ENCODE measurements at places on chromosomes 1 and 21.

DNA sequence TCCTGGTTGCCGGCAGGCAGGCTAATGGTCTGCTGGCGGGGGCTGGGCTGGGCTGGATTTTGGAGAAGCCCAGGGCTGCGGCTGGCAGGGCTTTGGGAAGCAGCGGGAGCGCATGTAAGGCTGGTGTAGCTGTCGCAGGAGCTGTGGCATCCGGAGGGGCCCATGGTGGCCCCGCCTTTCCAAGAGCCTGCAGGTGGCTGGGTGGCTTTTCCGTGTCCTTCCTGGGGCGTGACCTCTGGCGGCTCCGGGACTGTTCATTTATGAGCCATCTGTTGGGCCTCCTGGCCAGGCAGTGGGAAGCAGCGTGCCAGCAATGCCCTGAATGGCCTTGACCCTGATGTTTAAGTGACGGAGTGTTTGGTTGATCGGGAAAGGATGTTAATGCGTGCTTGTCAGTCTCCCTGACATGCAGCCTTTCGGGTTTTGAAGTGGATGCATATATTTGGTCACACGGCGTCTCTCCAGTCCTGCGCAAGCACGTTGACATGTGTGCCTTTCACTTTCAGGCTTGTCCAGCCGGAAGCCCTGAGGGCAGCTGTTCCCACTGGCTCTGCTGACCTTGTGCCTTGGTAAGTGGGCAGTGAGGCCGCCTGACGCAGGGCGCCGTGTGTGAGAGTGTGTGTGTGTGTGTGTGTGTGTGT is 38.5 kb downstream of the AGPAT3 start:
- DNase-seq = no peak

GRCh38 chr1:222754366-222755139 is 17.6 kb downstream of the FAM177B start:
- no peak for DNase-seq

DNA sequence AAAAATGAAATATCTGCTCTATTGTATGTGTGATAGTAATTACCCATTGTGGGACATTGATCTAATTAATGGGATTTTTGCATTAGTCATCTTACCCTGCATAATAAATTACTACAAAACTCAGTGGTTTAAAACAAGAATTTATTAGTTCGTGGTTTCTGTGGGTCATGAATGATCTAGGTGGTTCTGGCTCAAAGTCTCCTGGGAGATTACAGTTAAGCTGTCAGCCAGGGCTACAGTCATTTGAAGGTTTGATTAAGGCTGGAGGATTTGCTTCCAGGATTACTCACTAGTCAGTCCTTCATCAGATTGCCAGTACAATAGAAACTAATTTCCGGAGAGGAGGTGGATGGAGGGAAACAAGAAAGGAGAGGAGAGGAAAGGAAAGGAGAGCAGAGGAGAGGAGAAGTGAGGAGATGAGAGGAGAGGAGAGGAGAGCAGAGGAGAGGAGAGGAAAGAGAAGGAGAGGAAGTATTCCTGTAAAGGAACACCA is 60.4 kb upstream of the TNFSF4 start:
- DNase-seq = no peak

DNA sequence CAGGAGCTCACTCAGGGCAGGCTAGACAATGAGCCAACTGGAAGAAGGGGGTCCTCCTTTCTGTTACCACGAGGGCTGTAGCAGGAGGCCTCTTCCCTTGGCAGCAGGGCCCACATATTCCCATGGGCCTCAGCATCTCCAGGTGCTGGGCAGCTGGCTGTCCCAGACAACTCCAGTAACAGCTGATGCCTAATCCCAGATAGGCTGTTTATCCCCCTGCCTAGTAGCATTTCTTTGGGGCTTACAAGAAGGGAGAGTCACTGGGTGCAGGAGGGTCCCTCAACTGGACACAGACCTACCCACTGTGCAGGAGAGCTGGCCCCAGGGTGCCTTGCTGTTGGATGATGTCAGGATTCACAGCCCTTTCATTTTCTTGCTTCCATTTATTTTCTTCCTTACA is 278.2 kb downstream of the DSCAM start:
- DNase-seq = no peak

DNA sequence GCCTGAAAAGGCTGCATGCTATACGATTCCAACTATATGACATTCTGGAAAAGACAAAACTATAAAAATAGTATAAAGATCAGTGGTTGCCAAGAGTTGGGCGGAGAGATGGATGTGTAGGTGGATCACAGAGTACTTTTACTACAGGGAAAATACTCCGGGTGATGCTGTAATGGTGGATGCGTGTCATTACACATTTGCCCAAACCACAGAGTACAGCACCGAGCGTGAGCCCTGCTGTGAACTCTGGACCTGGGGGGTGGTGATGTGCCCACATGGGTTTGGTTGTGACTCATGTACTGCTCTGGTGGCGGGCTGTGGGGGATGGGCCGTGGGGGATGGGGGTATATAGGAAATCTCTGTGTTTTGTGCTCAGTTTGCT is 162.7 kb upstream of the COL6A1 start:
- DNase-seq = peak; percentile 44

- no peak for DNase-seq
Observed at GRCh38 chr1:196063952-196064351, 544.3 kb downstream of the KCNT2 start.

DNA sequence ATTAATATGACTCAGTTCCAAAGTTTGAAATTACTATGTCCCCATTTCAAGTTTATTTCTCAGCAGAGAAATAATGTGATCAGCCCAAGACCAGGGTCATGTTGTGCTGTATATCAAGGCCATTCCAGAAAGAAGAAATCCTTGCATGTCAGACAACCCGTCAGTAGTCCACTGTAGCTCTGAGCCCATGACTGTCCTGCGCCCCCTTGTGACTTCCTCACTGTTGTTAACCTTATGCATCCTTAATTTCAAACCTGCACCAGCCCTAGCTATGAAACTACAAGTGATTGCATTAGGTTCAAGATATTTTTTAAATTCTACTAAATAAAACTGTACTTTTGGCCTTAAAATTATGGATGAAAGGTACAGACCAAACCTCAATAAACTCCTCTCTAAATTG is 133.0 kb downstream of the LRRC7 start:
- no peak for DNase-seq

- peak; percentile 26 for DNase-seq
Observed at GRCh38 chr1:93629101-93630059, 52.3 kb downstream of the BCAR3 start.

GRCh38 chr21:30044447-30045064 is 104.8 kb upstream of the GRIK1 start:
- no peak for DNase-seq

DNA sequence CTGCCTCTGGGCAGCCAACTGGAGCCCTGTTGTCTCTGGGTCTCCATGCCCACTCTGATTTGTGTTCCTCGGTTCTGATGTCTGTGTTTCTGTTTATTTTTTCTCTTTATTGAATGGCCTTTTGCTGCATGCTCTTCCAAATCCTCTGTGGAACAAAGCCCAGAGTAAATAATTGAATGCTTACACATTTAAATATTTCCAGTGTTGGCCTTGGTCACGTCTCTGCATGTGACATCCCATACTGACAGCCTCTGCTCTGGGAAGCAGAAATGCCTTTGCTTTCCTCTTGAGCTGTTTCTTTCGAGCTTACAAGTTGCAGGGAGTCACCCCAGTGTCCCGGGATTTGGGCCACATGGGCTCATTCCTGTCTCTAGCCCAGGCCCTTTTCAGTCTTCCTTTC is 267.9 kb downstream of the PTPRU start:
- DNase-seq = no peak

- no peak for DNase-seq
Observed at GRCh38 chr1:233022246-233022645, 71.8 kb downstream of the NTPCR start.

- no peak for DNase-seq
Observed at GRCh38 chr21:34996304-34997101, 52.6 kb downstream of the RUNX1 start.

GRCh38 chr1:180952657-180953013 is 39.9 kb downstream of the KIAA1614 start:
- DNase-seq = no peak

GRCh38 chr1:48002142-48002541 is 5.0 kb upstream of the TRABD2B start:
- no peak for DNase-seq

GRCh38 chr1:107952989-107953388 is 12.0 kb downstream of the VAV3 start:
- DNase-seq = no peak

DNA sequence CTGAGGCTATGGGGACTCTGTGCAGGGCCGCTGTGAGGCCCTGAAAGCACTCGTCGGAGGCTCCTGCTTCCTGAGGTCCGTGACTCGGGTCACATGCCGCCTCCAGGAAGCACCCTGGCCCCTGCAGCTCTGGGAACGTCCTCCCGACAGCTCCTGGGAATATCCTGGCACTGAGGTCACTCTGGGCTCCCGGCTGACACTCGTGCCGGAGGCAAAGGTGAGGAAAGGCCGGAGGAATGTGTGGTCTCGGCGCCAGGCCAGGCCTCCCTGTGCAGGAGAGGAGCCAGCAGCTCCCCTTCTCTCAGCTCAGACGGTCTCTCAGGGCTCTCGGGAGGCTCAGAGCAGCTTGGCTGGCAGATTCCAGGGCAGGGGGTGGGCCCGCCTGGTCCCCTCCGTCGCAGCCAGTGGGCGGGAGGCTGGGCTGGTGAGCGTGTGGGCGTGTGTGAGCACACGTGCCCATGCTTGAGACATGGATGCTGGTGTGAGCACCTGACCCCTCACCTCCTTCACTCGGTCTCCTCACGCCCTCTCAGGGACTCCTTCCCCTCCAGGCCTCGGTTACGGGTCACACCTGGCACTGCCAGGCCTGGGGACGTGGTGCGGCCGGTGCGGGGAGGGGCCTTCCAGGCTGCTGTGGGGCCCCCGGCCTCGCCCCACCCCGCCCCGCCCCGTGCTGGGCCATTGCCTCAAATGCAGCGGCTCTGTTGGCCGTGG is 5.5 kb upstream of the RNF223 start:
- no peak for DNase-seq

- DNase-seq = no peak
Observed at GRCh38 chr1:119347858-119348257, 20.7 kb upstream of the HAO2 start.

DNA sequence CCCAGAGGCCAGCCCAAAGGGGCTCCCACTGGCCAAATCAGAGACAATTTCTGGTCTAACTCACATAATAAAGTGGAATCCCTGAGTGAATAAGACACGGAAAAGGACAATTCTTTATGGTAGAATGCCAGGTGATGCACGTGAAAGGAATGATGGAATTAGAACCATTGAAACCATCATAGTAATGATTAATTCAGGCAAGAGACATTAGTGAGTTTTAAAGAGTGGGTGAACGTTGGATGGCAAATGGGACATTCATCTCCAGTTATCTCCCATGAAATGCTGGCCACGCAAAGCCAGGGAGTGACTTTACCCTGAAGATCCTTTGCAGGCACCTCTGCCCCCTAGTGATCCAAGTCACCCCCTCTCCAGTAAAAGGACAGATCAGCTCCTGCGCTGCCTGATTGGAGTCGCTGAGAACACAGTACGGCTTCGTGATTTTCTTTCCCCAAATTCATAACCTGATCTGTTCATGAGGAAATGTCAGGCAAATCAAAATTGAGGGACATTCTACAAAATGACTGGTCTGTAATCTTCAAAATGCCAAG is 87.5 kb downstream of the AJAP1 start:
- no peak for DNase-seq

- no peak for DNase-seq
Observed at GRCh38 chr21:46033410-46034400, 52.1 kb downstream of the COL6A1 start.

All from activated CD4-positive, CD25-positive, alpha-beta regulatory T cell treated with anti-CD3 and anti-CD28 coated beads, Interleukin-2, amount 50 U/mL, for 16 hours (primary cell).